Endothelial cell (in vitro differentiated cells): ENCODE measurements at places on chromosomes 4 and X. TPM values are rescaled to one million over a fixed set of nuclear protein-coding genes. Genes with fewer than 3 reads are reported as not detected.
A peak's percentile ranks its signal among the peaks of the same experiment; 100 is the strongest.

GRCh38 chr4:17468619-17469221 is 43.2 kb downstream of the QDPR start:
- DNase-seq, result peak; percentile 36

- DNase-seq, result no peak
Observed at GRCh38 chr4:99148550-99148949, 4.5 kb upstream of the ADH4 start.

The RGN gene
- total RNA-seq, result 0.54 TPM

DNA sequence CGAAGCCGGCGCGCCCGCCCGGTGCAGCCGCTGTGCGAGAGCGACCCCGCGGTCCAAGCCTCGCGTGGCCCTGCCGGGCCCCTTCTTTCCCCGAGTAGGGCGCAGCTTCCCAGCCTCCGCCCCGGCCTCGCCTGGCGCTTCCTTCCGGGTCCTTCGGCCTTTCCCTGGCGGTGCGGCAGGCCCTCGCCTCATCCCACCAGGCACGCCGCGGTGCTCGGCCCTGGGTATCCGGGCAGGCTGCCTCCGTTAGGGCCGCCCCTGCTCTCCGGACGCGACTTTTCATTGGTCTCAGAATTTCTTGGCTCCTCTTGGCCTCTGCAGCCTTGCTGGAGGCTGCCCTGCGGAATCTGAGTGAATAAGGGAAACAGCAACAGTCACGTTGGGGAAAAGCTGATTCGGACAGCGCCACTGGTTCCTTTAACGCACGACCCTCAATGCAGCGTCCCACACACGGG is 429 bp downstream of the UVSSA start:
- peak; percentile 75 for DNase-seq

The CABS1 gene
- total RNA-seq, result not detected

- no peak for DNase-seq
Observed at GRCh38 chr4:105149771-105150170, 3.1 kb downstream of the TET2 start.

The AWAT2 gene
- not detected for total RNA-seq

The SLC16A2 gene
- total RNA-seq, result 32.4 TPM

- DNase-seq, result no peak
Observed at GRCh38 chrX:46849933-46850332, 13.1 kb downstream of the RP2 start.

- no peak for DNase-seq
Observed at GRCh38 chr4:144715230-144715629, 69.3 kb downstream of the HHIP start.

GRCh38 chr4:141028024-141028529 is 105.2 kb downstream of the RNF150 start:
- no peak for DNase-seq

GRCh38 chr4:118335324-118335723 is 17.5 kb downstream of the PRSS12 start:
- no peak for DNase-seq

- DNase-seq, result no peak
Observed at GRCh38 chr4:74838746-74839370, 44.5 kb upstream of the BTC start.

DNA sequence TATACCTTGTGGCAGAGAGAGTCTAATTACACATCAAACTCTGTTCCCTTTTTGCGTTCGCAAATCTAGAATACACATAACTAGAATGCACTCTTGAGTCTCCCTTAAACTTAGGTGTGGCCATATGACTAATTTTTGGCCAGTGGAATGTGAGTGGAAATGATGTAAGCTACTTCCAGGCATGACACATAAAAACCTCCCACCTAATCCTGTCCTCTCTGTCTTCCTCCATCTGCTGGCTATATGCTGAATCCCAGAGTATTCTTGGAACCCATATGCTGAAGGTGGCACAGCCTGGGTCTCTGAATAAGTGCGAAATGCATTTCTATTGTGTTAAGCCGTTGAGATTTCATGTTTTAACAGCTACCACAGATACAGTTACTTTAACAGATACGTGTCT is 269.9 kb upstream of the NRK start:
- DNase-seq, result no peak

- DNase-seq, result no peak
Observed at GRCh38 chr4:143185253-143186107, 763 bp downstream of the USP38 start.

- no peak for DNase-seq
Observed at GRCh38 chr4:124640022-124640730, 72.4 kb downstream of the ANKRD50 start.

DNA sequence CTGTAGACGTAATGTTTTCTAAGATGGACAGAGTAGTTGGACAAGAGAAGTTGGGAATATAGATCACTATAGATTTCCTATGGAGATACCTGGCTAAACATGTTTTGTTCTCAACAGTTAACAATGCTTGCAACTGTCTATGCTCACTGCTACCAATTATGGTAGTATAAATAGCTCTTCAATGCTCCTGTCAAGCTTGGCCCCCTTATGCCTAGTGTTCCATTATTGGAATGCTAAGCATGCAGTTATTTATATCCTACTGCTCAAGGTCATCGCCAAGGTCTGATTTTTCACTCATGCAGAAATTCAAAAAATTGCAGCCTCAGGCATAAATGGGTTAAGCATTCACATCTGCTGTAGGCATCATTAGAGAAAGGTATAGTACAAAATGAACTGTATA is 519.0 kb downstream of the IL15 start:
- DNase-seq, result no peak

The LAMP2 gene
- 67.5 TPM for total RNA-seq

The GCNA gene
- total RNA-seq, result 3.0 TPM

- no peak for DNase-seq
Observed at GRCh38 chr4:137032222-137032621, 500.1 kb downstream of the PCDH18 start.

DNA sequence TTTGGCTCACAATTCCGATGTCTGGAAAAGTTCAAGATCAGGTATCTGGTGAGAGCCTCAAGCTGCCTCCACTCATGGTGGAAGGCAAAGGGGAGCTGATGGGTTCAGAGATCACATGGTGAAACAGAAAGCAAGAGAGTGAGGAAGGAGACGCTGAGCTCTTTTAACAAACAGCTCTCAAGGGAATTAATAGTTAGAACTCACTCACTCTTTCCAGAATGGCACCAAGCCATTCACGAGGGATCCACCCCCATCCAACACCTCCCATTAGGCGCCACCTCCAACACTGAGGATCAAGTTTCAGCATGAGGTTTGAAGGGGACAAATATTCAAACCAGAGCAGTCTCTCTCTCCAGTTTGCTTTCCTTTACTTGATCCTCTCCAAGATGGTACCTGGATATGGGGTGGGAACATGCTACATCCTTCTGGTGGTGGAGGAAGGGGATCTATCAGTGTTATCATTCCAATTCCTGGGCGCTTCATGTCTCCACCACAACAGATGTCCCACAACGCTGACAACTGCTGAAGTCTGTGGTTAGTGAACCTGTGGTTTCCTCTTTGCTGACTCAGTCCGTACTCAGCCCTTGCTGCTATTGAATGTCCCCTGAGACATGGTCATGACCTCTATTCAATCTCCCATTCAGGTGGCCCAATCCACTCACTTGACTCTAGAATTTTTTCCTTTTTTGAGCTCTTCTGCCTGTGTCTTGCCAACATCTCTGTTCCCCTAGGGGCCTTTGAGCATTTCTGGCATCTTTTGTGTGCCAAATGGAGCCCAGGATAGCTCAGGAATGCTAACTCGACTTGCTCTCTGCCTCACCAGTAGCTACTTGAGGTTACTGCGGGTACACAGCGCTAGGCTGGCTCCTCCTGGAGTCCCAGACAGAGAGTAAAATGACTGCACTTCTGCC is 395.2 kb downstream of the MID1IP1 start:
- DNase-seq, result no peak

DNA sequence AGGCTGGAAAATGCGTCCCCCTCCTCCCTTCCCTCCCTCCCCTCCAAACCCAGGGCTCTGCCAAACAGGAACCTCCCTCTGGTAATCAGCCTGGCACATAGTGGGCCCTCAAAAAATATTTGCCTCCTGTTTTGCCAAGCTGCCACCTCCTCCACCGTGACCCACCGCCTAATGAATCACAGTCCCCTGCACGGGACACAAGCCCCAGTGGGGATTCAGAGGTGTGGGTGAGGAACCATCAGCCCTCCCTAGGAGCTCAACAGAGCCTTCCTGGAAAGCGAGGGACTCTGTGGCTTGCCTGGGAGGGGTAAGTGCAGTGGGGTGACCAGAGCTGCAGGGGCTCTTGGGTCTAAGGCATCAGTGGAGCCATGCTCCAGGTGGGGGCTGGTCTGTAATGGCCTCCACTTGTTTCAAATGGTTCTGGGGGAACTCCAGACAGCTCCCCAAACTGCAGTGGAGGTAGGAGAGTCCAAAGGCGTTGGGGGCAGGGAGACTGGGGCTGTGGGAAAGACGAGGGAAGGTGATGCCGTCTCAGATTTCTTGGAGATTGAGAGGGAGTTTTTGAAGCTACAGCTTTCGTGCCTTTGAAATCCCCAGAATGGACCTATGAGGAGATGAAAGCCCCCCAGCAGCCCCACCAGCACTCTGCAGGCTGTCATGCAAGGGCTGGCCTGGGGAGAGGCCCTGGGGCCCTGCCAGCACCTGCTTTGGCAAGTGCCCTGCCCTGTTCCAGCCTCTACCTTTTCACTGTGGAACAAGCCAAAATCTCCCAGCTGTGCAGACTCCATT is 1.0 kb upstream of the PPP2R2C start:
- no peak for DNase-seq

GRCh38 chrX:128106630-128107029 is 54.4 kb upstream of the ACTRT1 start:
- DNase-seq, result peak; percentile 4

DNA sequence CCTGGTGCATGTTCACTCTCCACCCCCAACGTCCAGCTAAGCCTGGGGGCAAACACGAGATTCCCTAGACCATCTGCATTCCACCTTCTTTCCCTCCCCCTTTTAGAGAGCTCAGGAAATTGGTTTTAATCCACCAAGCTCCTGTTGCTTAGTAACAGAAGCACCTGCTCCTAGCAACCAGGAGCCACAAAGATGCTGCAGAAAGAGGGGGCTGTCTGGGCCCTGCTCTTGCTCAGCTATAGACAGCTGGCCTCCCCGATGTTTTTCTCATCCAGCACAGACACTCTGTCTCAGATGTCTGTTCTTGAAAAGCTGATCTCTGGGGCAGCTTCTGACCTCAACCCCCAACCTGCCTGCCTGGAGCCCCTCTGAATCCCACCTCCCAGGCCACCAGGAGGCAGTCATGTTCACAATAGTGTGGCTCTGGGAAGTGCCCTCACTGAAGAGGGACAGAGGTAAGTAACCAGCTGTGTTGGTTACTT is 71.5 kb downstream of the SLC16A2 start:
- DNase-seq, result peak; percentile 6

- no peak for DNase-seq
Observed at GRCh38 chr4:74450298-74450683, 5.4 kb downstream of the AREG start.

- no peak for DNase-seq
Observed at GRCh38 chr4:142095886-142096605, 459.7 kb downstream of the IL15 start.

The SCML1 gene
- total RNA-seq, result 29.7 TPM

The TECRL gene
- total RNA-seq, result not detected

DNA sequence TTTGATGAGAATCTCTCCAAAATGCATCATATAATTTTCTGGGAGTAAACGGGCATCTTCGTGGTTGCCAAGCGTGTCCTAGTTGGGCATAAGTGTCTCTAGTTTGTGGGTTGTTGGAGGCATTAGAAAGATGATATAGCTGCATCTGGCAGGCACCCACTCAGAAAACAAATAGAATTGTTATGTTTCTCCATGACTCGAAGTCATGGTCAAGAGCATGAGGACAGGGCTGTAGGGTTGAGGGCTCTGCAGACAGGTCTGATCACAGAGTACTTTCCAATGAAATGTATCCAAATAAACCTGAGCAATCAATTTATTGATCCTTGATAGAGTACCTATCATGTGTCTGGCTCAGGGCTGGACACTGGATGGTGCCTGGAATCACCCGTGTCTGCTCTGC is 82.7 kb downstream of the SORCS2 start:
- DNase-seq, result no peak

DNA sequence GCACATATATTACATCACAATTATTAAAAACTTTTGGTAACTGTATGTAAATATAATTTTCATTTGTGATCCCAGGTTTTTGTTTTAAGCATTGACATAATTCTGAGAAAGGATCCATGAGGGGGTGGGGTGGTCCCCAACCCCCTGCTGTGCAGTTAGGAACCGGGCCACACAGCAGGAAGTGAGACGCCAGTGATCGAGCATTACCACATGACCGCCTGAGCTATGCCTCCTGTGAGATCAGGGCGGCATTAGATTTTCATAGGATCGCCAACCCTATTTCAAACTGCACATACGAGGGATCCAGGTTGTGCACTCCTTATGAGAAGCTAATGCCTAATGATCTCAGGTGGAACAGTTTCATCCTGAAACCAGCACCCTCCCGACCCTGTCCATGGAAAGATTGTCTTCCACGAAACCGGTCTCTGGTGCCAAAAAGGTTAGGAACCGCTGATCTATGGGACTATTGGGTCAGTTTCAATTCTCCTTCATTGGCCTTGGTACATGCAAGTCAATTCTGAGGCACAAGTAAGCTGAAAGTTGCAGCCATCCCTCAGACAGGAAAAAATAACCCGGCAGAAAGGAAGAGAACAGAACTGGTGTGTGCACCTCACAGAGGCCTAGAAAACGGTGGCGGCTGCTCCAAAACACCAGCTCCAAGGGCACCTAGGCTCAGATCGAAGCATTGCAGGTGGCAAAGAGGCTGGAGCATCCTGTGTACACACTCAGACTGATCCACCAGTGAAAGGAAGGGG is 7.0 kb upstream of the TMSB4X start:
- no peak for DNase-seq

- DNase-seq, result no peak
Observed at GRCh38 chr4:185728893-185729292, 83.1 kb downstream of the SORBS2 start.

The NAP1L2 gene
- total RNA-seq, result 11.5 TPM

The CXorf65 gene
- total RNA-seq, result not detected

- DNase-seq, result no peak
Observed at GRCh38 chrX:101395789-101396188, 5.0 kb downstream of the RPL36A start.

- no peak for DNase-seq
Observed at GRCh38 chr4:3651267-3651845, 114.8 kb upstream of the ADRA2C start.

DNA sequence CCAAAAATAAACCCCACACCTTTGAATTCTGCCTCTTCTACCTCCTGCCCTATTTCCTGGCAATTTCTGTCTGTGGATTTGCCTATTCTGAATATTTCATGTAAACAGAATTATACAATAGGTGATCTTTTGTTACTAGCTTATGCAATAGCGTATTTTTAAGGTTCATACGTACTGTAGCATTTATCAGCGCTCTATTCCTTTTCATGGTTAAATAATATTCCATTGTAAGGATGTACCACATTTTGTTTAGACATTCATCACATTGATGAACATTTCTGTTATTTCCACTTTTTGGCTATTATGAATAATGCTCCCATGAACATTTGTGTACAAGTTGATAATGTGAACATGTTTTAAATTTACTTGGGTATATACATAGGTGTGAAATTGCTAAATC is 780.4 kb upstream of the MAGEB2 start:
- DNase-seq, result no peak

GRCh38 chr4:141074098-141074878 is 59.0 kb downstream of the RNF150 start:
- DNase-seq, result no peak

GRCh38 chr4:7326306-7326692 is 108.4 kb downstream of the PSAPL1 start:
- DNase-seq, result no peak

The SPANXB1 gene
- not detected for total RNA-seq
